ENCODE measurements at places on chromosomes 4 and X.

DNA sequence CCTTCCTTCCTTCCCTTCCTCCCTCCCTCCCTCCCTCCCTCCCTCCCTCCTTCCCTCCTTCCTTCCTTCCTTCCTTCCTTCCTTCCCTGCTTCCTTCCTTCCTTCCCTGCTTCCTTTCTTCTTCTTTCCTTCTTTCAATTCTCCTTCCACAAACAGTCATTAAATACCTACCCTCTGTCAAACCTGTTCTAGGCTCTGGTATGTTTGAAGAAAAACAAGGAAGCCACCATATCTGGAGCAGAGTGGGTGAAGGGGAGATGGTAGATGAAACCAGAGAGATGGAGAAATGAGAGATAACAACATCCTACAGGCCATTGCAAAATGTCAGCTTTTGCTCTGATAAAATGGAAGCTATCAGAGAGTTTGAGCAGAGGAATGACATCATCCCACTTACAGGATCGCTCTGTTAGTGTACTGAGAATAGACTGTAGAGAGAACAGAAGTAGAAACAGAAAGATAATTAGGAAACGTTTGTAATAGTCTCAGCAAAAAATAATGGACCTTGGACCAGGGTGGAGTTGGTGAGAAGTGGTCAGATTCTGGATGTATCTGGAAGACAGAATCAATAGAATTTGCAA, 334.0 kb downstream of the STIM2 start:
- no peak for DNase-seq

DNA sequence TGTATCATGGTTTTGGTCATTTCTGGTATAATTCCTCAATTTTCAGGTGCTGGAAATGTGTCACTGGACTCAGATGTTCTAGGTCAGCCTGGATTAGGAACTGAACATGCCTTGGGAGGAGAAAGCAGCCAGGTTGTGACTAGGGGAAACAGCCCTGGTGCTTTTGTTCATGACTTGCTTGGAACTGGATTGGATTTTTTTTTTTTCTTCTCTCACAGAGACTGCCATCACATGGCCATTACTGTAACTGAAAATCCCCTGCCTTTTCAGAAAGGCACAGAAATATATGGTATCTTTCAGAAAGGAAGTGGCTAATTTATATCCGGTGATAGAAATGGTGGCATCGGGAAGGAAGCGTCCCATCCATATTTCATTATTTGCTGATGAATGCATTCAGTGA, 34.6 kb downstream of the SEPTIN11 start:
- no peak for DNase-seq

DNA sequence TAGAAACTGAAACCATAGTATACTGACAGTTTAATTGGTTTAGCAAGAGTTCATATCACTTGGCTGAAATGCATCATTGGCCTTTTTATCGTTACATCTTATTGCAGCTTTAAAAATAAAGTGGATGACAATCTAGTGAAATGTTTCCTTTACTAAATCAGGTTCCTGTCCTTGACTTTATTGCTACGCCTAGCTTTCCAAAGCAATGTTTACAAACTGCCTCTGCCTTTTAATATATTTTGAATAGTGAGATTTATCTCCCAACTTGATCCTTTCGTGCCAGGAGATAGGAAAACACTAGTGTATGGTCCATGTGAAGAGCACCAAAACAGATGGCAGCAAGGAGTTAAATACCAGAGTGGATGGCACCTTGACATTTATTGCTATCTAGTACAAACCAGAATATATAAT, 67.0 kb downstream of the GPC3 start:
- no peak for DNase-seq

GRCh38 chrX:57964975-57965374, 54.7 kb upstream of the ZXDA start:
- no peak for DNase-seq

DNA sequence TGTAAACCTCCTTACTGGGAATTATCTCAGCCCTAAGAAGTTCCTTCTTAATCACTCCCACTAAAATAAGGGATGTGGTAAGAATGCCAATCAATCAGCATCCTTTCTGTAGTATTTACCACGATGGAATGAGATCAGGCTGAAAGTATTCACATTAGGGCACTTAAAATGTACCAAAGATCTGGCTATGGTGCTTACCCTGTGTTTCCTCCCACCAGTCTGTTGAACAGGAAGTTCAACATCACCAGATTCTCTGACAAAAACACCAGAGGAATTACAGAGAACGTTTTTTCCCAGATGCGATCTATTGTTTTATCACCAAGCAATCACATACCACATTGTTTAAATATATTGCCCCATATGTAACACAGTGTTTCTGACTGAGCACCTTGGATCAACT, 2.1 kb upstream of the CLCN3 start:
- DNase-seq: no peak

- no peak for DNase-seq
Observed at GRCh38 chr4:91243132-91243531, 1060.6 kb upstream of the GRID2 start.

DNA sequence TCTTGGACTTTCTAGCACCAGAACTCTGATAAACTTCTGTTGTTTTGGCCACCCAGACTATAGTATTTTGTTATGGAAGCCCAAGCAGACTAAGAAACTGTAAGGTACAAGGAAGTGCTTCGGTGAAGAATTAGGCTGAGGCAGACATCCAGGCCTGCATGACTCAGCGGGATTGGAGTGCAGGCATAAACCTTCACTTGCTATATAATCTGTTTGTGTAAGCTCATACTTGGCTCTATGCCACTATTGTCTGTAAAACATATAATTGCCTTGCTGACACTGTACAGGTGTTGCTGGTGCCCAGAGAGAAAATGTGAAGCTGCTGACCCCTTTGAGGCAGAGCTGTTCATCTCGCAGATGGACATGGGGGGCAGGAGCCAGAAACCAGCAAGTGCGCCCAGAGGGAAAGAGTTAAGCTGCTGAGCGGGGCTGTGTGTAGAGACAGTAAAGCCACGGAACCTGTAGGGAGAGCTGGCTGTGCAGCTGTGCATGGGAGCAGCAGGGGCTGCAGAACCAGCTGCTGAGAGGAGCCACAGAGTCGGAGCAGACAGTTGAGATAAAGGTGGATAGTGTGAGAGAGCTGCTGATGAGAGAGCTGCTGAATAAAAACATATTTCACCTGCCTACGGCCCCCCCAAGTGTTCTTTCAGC, 96.2 kb downstream of the RBM46 start:
- no peak for DNase-seq

DNA sequence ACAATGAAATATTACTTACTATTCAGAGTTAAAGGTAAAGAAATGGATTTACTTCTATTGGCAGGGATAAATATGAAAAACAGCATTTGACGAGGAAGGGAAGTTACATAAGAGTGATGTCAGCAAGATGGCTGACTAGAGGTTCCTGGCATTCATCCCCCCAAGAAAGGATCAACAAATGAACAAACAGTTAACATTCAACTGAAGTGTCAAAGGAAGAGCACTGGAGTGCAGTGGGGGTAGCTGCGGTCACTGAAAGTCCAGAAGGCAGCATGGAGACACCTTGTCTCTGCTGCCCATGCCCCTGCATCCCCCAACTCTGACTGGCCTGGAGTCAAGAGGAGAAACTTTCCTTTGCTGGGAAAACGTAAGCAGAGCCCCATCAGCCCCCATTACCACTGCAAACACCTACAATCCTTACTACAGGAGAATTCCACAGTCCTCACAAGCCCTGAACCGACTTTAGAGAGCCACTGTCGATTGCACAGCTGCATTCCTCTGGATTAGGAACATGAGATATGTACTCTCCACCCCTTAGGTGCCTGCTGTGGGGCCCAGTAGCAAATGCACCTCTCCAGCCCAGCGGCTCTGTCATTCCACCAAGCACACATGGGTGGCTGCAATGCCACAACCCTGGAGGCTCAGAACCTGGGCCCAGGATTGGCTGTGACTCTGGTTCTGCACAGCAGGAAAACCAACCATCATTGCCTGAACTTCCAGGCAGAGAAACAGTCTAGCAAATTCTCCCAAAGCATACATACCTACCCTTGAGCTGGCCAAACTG, 79.5 kb downstream of the CBR4 start:
- DNase-seq: no peak

DNA sequence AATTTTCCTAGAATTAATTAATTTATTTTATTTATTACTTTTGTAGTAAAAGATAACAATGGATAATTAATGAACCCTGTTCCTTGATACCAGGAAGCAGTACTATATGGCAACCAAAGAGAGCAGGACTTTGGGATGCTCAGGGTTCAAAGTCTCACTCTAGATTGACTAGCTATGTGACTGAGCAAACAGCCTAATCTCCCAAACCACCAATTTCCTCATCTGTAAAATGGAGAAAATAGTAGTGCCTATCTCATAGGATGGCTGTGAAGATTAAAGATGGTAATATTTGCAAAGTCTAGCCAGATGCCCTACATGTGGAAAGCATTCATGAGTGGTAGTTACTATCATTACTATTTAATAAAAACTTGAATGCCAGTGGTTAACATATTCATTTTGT, 97.6 kb downstream of the PRDM5 start:
- no peak for DNase-seq

DNA sequence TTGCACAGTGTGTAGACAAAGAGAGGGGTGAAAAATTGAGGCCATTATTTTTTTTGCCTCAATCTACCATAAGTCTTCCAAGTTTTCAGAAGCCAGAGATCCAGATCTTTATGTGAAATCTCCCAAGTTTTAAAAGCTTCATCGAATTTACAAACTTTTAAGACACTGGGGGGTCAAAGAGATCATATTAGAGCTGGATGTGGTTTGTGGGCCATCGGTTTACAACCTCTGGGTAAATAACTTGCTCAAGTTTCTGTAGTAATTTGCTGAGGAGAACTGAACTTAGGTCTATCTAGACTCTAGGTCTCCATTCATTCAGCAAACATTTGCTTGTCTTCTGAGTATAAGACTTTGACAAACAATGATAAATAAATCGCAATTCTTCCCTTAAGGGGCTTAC, 54.0 kb upstream of the CHRNA9 start:
- DNase-seq: no peak

- no peak for DNase-seq
Observed at GRCh38 chr4:107987916-107988762, 1.6 kb upstream of the HADH start.

GRCh38 chr4:89078300-89078699, 21.3 kb upstream of the FAM13A start:
- DNase-seq: no peak

GRCh38 chrX:105694839-105695238, 127.5 kb upstream of the NRK start:
- DNase-seq: no peak

- DNase-seq: no peak
Observed at GRCh38 chr4:26101011-26101410, 187.0 kb downstream of the SMIM20 start.

DNA sequence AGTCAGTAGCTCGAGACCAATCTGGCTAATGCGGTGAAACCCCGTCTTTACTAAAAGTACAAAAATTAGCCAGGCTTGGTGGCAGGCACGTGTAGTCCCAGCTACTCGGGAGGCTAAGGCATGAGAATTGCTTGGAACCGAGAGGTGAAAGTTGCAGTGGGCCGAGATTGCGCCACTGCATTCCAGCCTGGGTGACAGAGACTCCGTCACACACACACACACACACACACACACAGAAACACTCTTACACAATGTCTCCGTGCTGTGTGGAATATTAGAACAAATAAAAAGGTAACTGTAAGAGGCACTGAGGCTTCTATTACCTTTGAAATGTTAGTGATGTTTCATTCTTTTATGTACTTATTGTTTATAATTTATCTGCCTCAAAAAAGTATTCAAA, 326.6 kb downstream of the GPAT3 start:
- DNase-seq: no peak

- peak; percentile 78 for DNase-seq
Observed at GRCh38 chr4:159048166-159048886, 54.6 kb upstream of the RAPGEF2 start.

DNA sequence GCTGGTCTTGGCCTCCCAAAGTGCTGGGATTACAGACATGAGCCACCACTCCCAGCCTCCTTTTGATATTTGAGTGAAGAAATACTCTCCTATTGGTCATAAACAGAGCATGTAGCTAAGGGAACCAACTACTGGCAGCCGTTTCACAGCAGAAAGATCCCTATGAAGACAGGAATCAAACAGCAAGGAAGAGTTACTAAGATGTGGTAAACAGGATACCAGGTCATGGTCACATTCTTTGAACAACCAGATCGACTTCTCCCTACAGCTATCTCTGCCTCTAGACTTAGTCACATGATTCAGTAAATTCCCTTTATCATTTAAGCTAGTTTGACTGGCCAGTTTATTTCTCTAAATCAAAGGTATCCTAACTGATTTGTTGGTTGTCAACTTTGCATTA, 9.0 kb upstream of the HNRNPD start:
- DNase-seq: no peak

DNA sequence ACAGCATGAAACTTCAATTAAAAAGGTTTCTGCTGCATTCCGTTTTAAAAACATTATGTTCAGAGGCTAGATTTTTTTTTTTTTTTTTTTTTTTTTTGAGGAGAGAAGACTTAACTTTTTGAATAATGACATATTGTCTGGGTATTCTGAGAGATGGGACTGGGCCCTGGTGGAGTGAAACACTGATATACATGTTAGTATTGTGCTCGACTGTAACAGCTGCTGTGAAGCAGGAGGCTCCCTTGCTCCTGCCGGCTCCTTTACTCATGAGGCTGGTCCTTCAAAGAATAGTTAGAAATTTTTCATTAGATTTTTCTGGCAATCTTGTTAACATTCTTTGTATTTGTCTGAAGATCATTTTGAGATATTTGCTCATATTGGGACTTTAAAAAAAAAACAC, 73.3 kb downstream of the TMEM131L start:
- no peak for DNase-seq

DNA sequence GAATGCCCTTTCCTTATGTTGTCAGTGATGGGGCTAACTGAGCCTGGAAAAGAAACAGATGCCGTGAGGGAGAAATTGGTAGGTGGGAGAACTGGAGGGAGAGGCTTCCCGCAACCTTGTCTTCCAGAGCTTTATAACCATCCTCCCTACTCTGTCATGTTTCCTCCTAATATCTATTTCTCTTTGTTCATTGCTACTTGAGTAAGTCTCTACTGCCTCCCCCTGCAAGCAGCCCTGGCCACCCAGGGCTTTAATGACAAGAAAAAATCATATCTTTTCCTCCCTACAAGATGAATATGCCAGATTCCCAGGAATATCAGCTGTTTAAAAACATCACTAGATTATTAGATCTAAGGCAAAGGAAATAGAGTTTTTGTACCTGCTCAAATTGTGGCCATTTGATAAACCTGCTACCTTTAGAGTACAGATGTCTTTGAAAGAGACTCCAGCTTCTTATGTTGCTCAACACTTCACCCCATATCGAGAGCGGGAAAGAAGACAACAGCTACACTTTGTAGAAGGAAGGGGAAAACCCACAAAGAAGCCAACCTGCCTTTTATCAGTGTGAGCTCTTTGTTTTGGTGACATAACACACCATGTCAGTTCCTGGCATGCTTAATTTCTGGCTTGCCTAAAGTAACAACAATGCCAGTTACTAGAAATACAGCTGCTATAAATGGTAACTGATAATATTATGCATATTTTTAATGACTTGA, 186.6 kb upstream of the LEF1 start:
- no peak for DNase-seq

- DNase-seq: no peak
Observed at GRCh38 chr4:120667102-120667501, 255.4 kb downstream of the PRDM5 start.

- no peak for DNase-seq
Observed at GRCh38 chrX:25527596-25527995, 511.8 kb upstream of the ARX start.

GRCh38 chr4:72031868-72032608, at the start of gene NPFFR2:
TSS of gene NPFFR2 (plus strand) at chr4:72032000. CDS start at chr4:72128592, 96,592 bp downstream.
- DNase-seq: peak; percentile 5

GRCh38 chr4:127505203-127505602, 127.6 kb upstream of the INTU start:
- peak; percentile 88 for DNase-seq

Data from astrocyte of the cerebellum (primary cell).